ENCODE measurements at places on chromosomes 11 and 22. TPM values are rescaled to one million over a fixed set of nuclear protein-coding genes. Genes with fewer than 3 reads are reported as not detected.

The APOC3 gene
- total RNA-seq: not detected

The PRR33 gene
- not detected for total RNA-seq

The ART1 gene
- not detected for total RNA-seq

The DDIAS gene
- total RNA-seq: 4.6 TPM

The TMPRSS5 gene
- 0.14 TPM for total RNA-seq

The DRD2 gene
- not detected for total RNA-seq

The C11orf98 gene
- total RNA-seq: 27.5 TPM

The BET1L gene
- total RNA-seq: 13.4 TPM

The INSC gene
- total RNA-seq: not detected

The SCGB1D2 gene
- total RNA-seq: not detected

The OR2D2 gene
- total RNA-seq: not detected

The ANO1 gene
- total RNA-seq: not detected

The APIP gene
- 23.5 TPM for total RNA-seq

The SLC5A1 gene
- not detected for total RNA-seq

The TIGD3 gene
- total RNA-seq: 0.23 TPM

The GAL gene
- 0.74 TPM for total RNA-seq

The ARHGAP32 gene
- total RNA-seq: 9.0 TPM

The PAK1 gene
- total RNA-seq: 0.51 TPM

The CTNND1 gene
- 298 TPM for total RNA-seq

The TMEM191B gene
- 1.9 TPM for total RNA-seq

The KCNK4 gene
- not detected for total RNA-seq

The OR4X2 gene
- total RNA-seq: not detected

The NCF4 gene
- 0.17 TPM for total RNA-seq

The DLG2 gene
- 0.51 TPM for total RNA-seq

The TMPRSS6 gene
- total RNA-seq: not detected

The HSPB2 gene
- total RNA-seq: not detected

The APOA1 gene
- total RNA-seq: 0.17 TPM

The NDUFS3 gene
- total RNA-seq: 57.3 TPM

The APOL1 gene
- 29.5 TPM for total RNA-seq

The PTPRCAP gene
- total RNA-seq: 1.0 TPM

The SPINDOC gene
- total RNA-seq: 14.3 TPM

The TEX54 gene
- total RNA-seq: not detected

The CBLIF gene
- total RNA-seq: not detected

The ARHGAP20 gene
- 1.0 TPM for total RNA-seq

The BTBD18 gene
- not detected for total RNA-seq

The ALX4 gene
- total RNA-seq: not detected

The ASCL2 gene
- total RNA-seq: not detected

The GLYAT gene
- total RNA-seq: under 0.01 TPM

The CRACR2B gene
- total RNA-seq: 27.5 TPM

The ABCC8 gene
- total RNA-seq: not detected

The USH1C gene
- total RNA-seq: not detected

The CCDC88B gene
- total RNA-seq: 1.2 TPM

The OR8G5 gene
- total RNA-seq: not detected

The ISX gene
- not detected for total RNA-seq

The CHRM1 gene
- total RNA-seq: not detected

The EXPH5 gene
- under 0.01 TPM for total RNA-seq

The KRTAP5-2 gene
- not detected for total RNA-seq

The ZNF70 gene
- total RNA-seq: 2.3 TPM

The GNG3 gene
- total RNA-seq: not detected

The TOLLIP gene
- 24.8 TPM for total RNA-seq

The CELSR1 gene
- total RNA-seq: 45.6 TPM

The SYT12 gene
- 0.09 TPM for total RNA-seq

The DUSP8 gene
- total RNA-seq: 0.37 TPM
